ENCODE measurements at places on chromosomes 7 and 10. TPM values are rescaled to one million over a fixed set of nuclear protein-coding genes. Genes with fewer than 3 reads are reported as not detected.

CFAP70 gene
- 0.29 TPM for total RNA-seq

GTF2IRD1 gene
- 12.4 TPM for total RNA-seq

NCF1 gene
- not detected for total RNA-seq

GIMAP1 gene
- 14.4 TPM for total RNA-seq

FAM13C gene
- total RNA-seq, result 8.3 TPM

TAC1 gene
- not detected for total RNA-seq

ACBD7 gene
- total RNA-seq, result 0.65 TPM

Data from vein endothelial cell (primary cell).